Activated T-cell treated with anti-CD3 and anti-CD28 coated beads, Interleukin-2, amount 50 U/mL, for 72 hours (primary cell): ENCODE measurements at places on chromosomes 7 and 10. TPM values are rescaled to one million over a fixed set of nuclear protein-coding genes. Genes with fewer than 3 reads are reported as not detected.

The PDAP1 gene
- total RNA-seq = 95.0 TPM

The PRKG1 gene
- not detected for total RNA-seq

The LHFPL3 gene
- total RNA-seq = not detected

The ABCC2 gene
- 1.5 TPM for total RNA-seq

The GFRA1 gene
- total RNA-seq = not detected

The KEL gene
- total RNA-seq = 0.31 TPM

The ITPRID1 gene
- total RNA-seq = not detected

The CLDN4 gene
- 0.34 TPM for total RNA-seq

The WNT8B gene
- total RNA-seq = 0.22 TPM

The ZNF488 gene
- total RNA-seq = 0.46 TPM

The MORN4 gene
- 7.6 TPM for total RNA-seq

The NANOS1 gene
- 0.37 TPM for total RNA-seq

The ARL3 gene
- total RNA-seq = 8.7 TPM

The SEMA3D gene
- 0.24 TPM for total RNA-seq

The CTAGE8 gene
- total RNA-seq = not detected

The GRID2IP gene
- 0.29 TPM for total RNA-seq

The GSTO2 gene
- 9.5 TPM for total RNA-seq

The JAZF1 gene
- total RNA-seq = 4.3 TPM

The PON3 gene
- not detected for total RNA-seq

The AHCYL2 gene
- 44.8 TPM for total RNA-seq

The HKDC1 gene
- 0.62 TPM for total RNA-seq

The TFPI2 gene
- 0.51 TPM for total RNA-seq

The NODAL gene
- not detected for total RNA-seq

The THSD7A gene
- not detected for total RNA-seq

The MOGAT3 gene
- not detected for total RNA-seq

The SPAM1 gene
- not detected for total RNA-seq

The AKR1D1 gene
- not detected for total RNA-seq

The C1GALT1 gene
- 31.8 TPM for total RNA-seq

The RGS10 gene
- 161 TPM for total RNA-seq

The SCIN gene
- total RNA-seq = 0.10 TPM

The FAM25A gene
- total RNA-seq = not detected

The AFAP1L2 gene
- total RNA-seq = 1.8 TPM

The ANXA7 gene
- total RNA-seq = 108 TPM

The MET gene
- total RNA-seq = 2.4 TPM

The FAM180A gene
- not detected for total RNA-seq

The SGCE gene
- total RNA-seq = 1.9 TPM

The GNAT3 gene
- not detected for total RNA-seq

The ENO4 gene
- not detected for total RNA-seq

The P4HA1 gene
- 28.8 TPM for total RNA-seq

The C7orf57 gene
- 0.56 TPM for total RNA-seq
